ENCODE measurements at places on chromosomes 11 and 22.
A peak's percentile ranks its signal among the peaks of the same experiment; 100 is the strongest.

- ATAC-seq, result no peak
Observed at GRCh38 chr22:27992294-27993165, 73.5 kb upstream of the PITPNB start.

- ATAC-seq, result no peak
Observed at GRCh38 chr11:95884802-95885201, 39.1 kb downstream of the MTMR2 start.

- ATAC-seq, result no peak
Observed at GRCh38 chr11:55503449-55503848, 50.8 kb upstream of the OR4C15 start.

DNA sequence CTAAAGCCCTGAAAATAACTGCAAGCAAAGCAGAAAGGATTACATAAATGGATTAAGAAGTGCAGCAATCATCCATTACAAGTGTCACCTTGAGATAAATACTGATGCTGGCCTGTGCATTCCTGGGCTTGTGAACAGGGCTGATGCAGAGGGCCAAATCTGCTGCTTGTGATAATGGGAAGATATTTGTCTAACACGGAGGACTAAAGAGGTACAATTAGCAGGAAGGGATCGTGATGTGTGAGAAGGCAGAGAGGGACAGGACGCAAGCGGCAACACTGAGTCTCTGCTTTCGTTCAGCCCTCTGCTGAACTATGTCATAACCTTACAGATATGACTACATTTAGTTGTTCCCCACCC lies 107.7 kb upstream of the DDI1 start:
- ATAC-seq, result no peak

- no peak for ATAC-seq
Observed at GRCh38 chr11:69297787-69298266, 3.9 kb downstream of the MYEOV start.

DNA sequence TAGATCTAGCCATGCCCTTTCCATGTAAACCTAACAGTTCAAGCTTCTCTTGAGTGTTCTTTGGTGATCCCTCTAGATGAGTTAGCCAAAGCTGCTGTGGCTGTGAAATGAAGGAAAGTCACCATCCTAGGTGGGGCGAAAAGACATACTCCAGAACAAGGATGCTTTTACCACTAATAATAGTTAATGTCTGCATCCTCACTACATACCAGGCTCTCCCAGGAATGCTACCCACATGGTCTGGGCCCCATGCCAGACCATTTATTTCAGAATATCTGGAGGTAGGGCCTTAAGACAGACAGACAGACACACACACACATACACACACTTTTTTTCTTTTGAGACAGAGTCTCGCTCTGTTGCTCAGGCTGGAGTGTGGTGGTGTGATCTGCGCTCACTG lies 14.7 kb downstream of the ABTB2 start:
- ATAC-seq, result no peak

DNA sequence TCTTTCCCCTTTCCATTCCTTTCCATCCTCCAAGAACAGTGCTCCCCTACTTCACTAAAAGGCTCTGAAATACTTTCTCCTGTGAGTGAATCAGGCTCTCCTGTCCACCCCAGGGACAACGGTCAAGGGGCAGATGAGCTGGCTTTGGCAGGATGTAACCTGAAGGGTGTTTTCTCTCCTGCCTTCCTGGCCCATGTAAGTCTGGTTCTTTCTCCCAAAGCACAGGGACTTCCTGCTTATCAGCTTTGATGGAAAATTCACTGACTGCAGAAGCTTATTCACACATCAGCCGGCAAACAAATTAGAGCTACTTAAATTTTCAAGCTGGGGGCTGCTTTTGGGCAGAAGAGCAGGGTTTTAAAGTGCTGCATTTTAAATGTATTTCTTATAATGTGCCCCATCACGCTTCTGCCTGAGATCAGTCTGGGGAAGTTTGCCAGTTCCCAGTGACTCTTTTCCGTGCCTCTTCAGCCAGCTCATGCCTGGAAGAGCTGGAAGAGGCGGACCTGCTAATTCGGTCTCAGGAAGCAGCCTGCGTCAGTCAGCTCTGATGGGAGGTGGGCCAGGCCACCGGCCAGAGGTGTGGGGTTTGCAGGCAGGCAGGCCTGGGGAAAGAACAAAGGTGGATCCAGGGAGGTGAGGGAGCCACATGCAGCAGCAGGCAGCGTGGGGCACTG lies 140.4 kb upstream of the TBCEL start:
- no peak for ATAC-seq

GRCh38 chr22:31768422-31769059 lies 14.7 kb downstream of the DEPDC5 start:
- ATAC-seq, result peak; percentile 65

DNA sequence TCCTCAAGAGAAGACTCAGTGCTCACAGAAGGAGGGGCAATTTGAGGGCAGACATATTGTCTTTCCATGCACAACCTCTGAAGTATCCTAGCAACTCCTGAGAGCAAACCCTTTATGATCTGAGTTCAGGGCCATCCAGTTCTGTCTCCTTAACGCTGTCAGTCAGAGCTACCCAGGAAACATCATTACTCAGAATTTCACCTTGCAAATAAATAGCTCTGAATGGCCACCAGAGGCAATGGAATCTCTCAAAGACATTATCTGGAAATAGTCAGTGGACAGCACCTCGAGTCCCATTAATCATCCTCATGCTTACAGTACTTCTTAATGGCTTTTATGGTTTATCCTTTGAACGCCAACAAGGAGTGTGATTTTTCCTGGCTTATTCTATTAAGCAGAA lies 656.1 kb downstream of the OPCML start:
- no peak for ATAC-seq

DNA sequence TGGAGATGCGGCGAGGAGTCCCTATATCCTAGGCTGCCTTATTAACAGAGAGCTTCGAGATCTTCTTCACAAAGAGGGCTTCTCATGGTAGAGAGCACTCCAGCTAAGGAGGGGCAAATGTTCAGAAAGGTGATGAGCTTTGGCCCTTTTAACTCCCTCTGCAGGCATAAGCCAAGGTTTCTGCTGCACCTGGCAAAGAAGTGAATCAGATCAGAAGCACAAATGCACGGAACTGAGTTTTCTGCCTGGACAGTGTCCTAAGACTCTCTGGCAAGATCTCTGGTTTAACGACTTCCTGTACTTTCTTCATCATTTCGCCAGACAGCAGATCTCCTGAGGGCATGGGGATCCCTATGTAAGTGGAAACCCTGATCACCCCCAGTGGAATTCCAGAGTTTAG lies 37.2 kb downstream of the POU2AF3 start:
- ATAC-seq, result no peak

Measured in activated CD4-positive, CD25-positive, alpha-beta regulatory T cell treated with anti-CD3 and anti-CD28 coated beads, Interleukin-2, amount 50 U/mL, for 24 hours (primary cell).